ENCODE measurements at places on chromosomes 6 and 20. TPM values are rescaled to one million over a fixed set of nuclear protein-coding genes. Genes with fewer than 3 reads are reported as not detected.

- DNase-seq: peak; percentile 72
These were observed 19.6 kb upstream of the IL17F start for GRCh38 chr6:52263709-52264540.

DNA sequence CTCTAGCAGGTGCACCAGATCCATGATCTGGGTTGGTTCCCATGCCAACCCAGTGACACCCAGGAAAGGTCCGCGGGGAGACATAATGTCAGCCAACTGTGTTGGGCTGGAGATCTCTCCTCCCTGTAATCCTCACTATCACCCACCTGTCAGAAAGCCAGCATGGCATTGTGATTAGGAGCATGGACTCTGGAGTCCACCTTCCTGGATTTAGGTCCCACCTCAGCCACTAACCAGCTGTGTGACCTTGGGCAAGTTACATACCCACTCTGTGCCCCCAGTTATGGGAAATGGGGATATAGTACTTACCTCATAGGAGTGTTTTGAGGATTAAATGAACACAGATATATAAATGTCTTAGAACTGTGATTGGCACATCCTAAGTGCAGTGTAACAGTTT lies 97.9 kb downstream of the ZDHHC14 start:
- no peak for DNase-seq

Gene DOP1A
- total RNA-seq: 15.9 TPM

Gene CD24
- 299 TPM for total RNA-seq

GRCh38 chr20:3045816-3046676 lies at the start of gene MRPS26:
Gene MRPS26 (plus strand): TSS chr20:3046052. CDS start chr20:3046069, 17 bp downstream.
- DNase-seq: peak; percentile 92

DNA sequence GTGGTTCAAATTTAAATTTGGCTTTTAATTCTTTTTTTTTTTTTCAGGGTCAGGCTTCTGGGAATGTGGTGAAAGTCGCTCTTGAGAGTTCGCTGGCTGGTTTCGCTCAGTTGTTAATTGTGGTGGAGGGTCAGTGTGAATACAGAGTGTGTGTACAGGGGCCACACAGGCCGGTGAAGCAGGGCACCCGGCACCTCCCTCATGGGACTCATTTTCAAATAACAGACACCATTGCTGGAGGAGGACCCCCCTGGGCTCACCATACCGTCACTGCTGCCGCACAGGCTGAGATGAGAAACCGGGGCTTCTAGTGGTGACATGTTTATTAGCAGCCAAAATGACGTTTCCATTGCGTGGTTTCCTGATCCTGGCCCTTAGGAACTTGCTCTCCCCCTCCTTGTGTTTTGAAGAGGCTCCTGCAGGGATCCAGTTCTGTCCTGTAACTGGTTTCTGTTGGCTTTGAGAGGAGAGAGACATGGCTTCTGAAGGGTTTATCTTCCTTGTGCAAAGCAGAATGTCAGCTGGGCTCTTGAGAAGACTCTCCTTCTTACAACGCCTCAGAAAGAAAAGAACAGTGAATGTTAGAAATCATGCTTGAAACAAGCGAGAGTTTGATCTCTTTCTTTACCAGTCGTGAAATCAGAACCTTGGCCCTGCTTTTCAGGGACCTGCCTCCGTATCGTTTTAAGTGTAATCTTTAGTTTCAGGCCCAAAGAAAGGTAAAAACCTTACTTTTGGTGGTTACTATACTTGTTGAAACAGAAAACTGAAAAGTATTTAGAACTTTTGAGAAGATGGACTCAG lies 37.8 kb downstream of the DUSP22 start:
- no peak for DNase-seq

DNA sequence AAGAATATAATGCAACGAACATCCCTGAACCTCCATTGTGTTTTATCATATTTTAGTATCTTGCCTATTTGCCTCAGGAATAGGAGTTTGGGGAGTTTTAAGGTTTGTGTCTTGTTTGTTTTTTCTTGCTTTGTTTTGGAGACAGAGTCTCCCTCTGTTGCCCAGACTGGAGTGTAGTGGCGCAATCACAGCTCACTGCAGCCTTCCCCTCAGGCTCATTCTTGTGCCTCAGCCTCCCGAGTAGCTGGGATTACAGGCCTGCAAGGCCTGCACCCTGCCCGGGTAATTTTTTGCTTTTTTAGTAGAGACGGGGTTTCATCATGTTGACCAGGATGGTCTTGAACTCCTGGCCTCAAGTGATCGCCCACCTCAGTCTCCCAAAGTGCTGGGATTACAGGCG lies 63.3 kb upstream of the CARMIL1 start:
- DNase-seq: no peak

Gene CFB
- total RNA-seq: 0.50 TPM

Gene ULBP2
- total RNA-seq: 12.2 TPM

Gene TBCC
- 73.6 TPM for total RNA-seq

GRCh38 chr20:2750491-2751251 lies 49.8 kb downstream of the CPXM1 start:
- DNase-seq: no peak

DNA sequence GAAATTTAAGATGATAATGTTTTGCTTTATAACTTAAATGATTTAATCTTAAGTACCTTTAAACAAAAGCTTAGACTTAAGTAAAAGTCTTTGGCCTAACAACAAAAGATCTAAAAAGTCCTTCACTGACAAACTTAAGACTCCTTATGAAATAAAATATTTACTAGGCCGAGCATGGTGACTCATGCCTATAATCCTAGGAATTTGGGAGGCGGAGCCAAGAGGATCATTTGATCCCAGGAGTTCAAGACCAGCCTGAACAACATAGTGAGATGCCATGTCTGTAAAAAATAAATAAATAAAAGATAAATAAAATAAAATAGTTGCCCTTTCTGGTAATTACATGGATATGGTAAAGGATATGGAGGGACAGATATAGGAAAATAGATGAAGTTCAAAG lies 12.4 kb downstream of the KATNA1 start:
- DNase-seq: peak; percentile 22

DNA sequence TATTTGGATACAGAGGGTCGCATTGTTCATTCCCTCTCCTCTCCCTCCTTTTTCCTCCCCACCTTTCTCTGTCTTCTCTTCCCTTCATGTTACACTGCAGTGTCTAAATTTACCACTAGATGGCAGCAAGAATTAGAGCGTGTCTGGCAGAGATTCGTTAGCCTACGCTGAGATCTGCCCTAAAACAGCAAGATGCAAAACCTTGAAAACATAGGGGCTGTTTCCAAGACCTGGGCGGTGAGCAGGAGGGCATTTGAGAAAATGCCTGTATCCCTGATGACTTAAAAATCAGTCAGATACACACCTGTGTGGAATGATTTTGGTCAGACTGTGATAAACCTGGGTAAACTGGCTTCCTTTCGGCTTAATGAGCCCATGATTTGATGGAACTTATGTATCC lies 101.5 kb upstream of the ISM1 start:
- DNase-seq: no peak

Gene KCNG1
- total RNA-seq: 17.7 TPM

GRCh38 chr6:40819182-40819834 lies 219.7 kb downstream of the UNC5CL start:
- no peak for DNase-seq

GRCh38 chr6:72783666-72784065 lies 161.8 kb downstream of the KCNQ5 start:
- DNase-seq: no peak

DNA sequence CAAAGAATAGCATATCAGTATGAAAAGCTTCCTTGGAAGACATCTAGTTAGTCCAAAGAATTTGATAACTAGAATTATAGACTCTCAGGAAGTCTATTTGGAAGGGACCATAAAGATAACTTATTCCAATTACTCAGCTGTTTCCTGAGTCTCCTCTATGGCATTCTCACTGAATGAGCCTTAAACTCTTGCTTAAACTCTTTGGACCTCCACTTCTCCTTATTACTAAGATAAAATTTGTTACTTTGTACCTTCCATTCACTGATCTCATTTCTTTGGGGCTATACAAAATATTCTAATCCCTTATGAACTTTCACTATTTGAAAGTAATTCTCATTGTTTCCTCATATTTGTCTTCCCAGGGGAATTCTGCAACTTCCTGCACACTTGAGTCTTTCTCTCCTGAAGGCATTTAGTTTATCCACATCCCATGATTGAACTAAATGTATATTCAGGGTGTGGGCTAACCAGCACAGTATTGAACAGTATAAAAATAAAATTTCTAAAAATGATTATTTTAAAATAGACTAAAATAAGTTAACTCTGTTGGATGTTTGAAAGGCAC lies 67.1 kb upstream of the NOTCH4 start:
- DNase-seq: no peak

- peak; percentile 94 for DNase-seq
These were observed 109.5 kb upstream of the CLDN20 start for GRCh38 chr6:155154158-155154830.

- DNase-seq: no peak
These were observed 11.3 kb upstream of the ZNF335 start for GRCh38 chr20:45983279-45983743.

DNA sequence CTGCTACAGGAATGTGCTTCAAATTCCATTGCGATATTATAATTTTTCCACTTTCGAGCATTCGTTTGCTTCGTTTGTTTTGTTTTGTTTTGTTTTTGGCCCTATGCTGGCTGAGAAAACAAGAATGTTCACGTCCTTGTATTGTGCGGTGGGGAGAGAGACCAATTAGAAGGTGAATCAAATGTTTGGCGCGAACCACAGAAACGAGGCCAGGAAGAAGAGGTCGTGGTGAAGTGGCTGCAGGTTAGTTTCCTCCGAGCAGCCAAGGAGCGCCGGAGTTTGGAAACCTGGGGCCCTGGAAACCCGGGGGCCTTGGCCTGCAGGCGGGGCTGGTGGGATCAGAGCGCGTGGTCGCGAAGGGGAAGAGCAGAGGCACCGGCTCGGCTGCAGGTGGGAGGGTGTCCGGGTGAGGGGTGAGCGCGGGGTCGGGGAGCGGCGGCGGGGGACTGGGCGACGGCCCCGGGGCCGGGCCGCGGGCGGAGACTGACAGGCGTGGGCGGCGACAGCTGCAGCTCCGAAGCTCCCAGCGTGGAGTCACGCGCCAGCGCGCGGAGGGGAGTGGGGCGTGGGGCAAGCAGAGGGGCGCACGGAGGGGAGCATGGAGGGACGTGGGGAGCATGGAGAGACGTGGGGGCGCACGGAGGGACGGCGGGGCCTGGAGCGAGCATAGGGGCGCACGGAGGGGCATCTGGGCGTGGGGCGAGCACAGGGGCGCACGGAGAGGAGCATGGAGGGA lies 141.5 kb upstream of the PDE10A start:
- peak; percentile 6 for DNase-seq

- no peak for DNase-seq
These were observed 53.9 kb upstream of the SMIM28 start for GRCh38 chr6:138323821-138324220.

DNA sequence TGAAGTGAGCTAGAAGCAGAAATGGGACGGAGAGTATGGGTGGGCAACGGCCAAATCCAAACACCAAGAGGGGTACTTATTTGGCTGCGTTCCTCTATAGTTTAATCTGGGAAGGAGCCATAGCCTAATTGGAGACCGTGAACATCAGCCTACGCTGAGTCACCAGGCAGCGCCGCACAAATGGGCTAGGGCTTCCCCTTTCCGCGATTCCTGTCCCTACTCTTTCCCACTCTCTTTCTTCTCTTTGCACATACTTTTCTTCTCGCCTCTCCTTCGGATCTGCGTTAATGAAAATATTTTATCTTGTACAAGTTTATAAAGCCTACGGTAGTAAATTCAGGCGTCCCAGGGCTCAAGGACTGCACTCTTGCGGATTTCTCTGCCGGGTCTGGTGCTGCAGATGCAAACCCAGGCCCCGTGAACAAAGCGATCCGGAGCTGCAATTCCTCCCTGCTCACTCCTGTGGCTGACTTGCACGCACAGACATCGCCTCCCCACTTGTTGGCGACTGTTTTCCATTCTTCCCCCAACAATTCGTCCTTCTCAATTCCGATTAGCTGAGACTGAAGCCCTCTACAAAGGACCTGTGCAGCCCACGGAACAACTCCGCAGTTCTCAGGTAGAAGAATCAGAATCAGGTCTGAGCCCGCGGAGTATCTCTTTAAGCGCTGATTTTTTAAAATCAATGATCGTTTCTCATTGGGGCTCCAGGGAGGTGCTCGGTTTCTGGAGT lies 4.2 kb upstream of the TBX18 start:
- DNase-seq: peak; percentile 86

DNA sequence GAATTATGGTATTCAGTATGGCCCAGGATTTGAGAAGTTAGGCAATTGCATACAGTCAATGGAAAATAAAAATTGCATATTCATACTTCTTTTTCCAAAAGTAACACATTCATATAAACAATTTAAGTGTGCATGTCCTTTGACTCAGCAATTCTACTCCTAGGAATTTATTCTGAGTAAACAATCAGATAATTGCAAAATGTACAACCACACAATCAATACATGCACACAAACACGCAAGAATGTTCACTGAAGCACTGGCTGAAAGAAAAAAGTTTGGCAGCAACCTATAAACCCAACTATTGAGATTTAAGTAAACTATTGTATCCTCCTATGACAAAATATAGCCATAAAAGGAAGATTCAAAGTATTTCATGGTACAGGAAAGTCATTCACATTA lies 1.6 kb downstream of the CYP39A1 start:
- no peak for DNase-seq

Gene SCUBE3
- total RNA-seq: 4.7 TPM

Gene PTCRA
- total RNA-seq: not detected

Gene ZBTB9
- 4.4 TPM for total RNA-seq

Gene CNR1
- 0.24 TPM for total RNA-seq

Gene LY6G6C
- not detected for total RNA-seq

Gene DLK2
- not detected for total RNA-seq

GRCh38 chr20:57682184-57683101 lies 27.4 kb downstream of the PMEPA1 start:
- DNase-seq: no peak

- DNase-seq: peak; percentile 91
These were observed 76.7 kb downstream of the PREX1 start for GRCh38 chr20:48750941-48751635.

GRCh38 chr6:152087096-152087495 lies 279.6 kb downstream of the ESR1 start:
- no peak for DNase-seq

- DNase-seq: no peak
These were observed 558.2 kb downstream of the PKHD1 start for GRCh38 chr6:51529240-51529639.

Gene FAM83C
- total RNA-seq: not detected

- no peak for DNase-seq
These were observed 20.0 kb upstream of the MPC1 start for GRCh38 chr6:166402582-166403277.

- DNase-seq: no peak
These were observed 12.0 kb downstream of the SCAF8 start for GRCh38 chr6:154745243-154745642.

Gene E2F1
- 63.9 TPM for total RNA-seq
